ENCODE measurements at places on chromosomes 5 and 9.
A peak's percentile ranks its signal among the peaks of the same experiment; 100 is the strongest.

- DNase-seq = no peak
Observed at GRCh38 chr5:174424219-174425053, 299.9 kb upstream of the MSX2 start.

DNA sequence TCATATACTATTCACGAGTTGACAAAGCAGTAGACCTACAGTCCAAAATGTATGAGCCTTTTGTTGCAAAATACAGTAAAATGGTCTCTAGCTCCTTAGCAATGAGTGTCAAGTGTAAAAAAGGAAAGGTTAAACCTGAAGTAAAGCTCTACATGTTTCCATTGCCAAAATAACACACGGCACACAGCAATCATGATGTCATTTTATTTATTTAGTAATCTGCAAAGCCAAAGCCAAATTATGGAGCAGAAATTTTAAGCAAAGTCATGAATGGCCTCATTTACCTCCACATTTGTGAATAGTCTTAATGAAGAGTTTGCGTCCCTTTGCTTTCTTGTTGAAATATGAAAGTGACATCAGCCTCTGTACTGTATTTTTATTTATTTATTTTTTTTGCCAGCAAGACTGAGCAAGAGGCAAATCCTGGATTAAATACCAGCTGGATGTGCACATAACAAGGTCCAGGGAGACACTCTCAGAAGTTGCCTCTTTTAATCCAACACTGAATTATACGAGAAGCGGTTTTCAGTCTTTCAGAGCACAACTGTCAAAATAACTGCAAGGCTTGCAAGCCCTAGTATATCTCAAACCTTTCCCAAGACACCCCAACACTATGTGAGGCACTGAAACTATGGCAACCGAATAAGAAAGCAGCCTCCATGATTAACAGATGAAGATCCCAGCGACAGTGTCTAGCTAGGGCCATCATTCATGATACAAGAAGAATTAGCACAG lies 9.7 kb downstream of the SEMA6A start:
- peak; percentile 35 for DNase-seq

DNA sequence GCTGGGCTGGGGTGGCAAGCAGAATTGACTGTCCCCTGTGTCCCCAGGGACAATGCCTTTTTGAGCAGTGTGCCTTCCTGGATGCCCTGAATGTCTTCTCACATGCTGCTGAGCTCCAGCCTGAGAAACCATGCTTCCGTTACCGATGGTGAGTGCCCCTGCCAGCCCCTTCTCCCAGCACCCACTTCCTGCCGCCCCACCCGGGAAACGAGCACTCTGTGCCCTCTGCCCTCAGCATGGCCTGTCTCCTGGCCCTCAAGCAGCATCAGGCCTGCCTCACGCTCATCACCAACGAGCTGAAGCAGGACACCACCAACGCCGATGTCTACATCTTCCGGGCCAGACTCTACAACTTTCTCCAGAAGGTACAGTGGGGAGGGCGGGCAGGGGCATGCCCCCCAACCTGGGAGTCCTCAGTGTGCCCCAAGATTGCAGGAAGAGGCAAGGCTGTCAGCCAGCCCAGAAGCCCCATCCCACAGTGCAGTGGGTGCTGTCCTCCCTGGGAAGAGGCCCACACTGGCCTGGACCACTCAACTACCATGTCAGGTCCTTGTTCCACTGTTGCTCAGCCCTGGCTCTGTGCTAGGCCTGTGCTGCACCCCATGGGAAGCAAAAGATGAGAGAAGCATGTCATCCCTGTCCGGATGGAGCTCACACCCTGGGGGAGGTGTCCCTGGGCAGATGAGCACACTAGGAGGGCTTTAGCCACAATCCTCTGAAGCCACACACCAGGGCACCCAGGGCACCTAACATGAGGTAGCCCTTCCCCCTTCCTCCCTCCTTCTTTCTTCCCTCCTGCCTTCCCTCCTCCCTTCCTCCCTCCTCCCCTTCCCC lies 4.4 kb downstream of the TTC16 start:
- DNase-seq = no peak

DNA sequence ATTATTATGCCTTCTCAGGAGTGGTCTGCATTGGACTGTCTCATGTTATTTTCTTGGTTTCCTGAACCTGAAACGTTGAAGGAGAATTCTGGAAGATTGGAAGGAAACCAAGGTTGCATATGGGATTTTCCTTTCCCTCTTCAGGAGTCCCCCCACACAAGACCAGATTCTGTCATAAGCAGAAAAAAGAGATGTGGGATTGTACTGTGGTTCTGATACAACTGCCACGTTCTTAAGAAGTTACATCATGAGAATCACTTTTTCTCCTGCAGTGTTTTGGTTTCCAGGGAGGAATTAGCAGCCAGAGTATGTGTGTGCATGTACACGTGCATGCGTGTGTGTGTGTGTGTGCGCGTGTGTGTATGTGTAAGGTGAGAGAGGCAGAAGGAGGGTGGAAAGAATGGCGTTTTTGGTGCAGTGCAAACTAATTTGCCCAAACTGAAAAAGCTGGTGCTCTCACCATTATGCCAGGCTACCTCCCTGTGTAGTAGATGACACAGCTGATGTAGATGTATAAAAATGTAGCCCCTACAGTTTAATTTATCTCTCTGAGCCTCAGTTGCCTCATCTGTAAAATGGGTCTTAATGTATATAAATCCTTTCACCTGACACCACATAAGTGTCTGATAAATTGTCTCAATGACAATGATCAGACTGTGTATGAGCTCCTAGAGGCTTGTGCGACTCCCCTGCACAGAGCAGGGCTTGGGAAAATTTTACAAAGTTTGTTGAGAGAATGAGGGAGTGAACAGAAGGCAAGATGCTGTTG lies 38.6 kb downstream of the RALGPS1 start:
- DNase-seq = no peak

DNA sequence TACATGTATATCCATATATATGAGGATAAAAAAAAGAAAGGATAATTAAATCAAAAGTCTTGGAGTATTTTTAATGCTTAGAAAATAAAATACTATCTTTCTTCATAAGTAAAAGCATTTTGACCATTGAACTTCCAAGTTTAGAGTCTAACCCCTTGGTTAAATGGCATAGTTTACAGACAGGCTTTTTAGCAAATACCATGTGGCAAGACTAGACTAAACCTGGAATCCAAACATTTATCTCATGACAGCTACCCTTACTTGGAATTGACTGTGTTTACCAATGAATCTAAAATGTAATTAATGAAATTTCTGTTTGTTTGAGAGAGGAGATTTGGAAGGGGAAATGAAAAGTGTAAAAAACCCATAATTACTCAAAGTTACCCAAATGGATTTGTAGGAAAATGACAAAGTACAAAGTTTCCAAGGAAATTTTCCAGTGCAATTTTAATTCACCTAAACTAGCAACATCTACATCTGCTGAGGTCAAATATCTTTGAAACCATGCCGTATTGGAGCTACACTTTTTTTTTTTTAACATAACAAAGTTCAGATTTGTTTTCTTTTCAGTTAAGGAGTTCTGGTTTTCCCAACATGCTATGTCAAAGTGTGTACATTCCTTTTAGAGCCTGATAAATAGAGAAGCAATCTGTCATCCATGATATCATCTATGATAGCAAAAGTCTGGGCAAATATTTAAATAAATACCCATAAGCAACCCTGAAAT lies 272.1 kb upstream of the DAB2 start:
- no peak for DNase-seq
